ENCODE measurements at places on chromosomes 11 and 22.
A peak's percentile ranks its signal among the peaks of the same experiment; 100 is the strongest.

- peak; percentile 50 for DNase-seq
Observed at GRCh38 chr11:11416502-11416901, 63.5 kb upstream of the CSNK2A3 start.

GRCh38 chr11:33172996-33173395 is 11.7 kb upstream of the CSTF3 start:
- peak; percentile 39 for DNase-seq

- DNase-seq, result no peak
Observed at GRCh38 chr22:31218565-31219262, 6.6 kb downstream of the LIMK2 start.

DNA sequence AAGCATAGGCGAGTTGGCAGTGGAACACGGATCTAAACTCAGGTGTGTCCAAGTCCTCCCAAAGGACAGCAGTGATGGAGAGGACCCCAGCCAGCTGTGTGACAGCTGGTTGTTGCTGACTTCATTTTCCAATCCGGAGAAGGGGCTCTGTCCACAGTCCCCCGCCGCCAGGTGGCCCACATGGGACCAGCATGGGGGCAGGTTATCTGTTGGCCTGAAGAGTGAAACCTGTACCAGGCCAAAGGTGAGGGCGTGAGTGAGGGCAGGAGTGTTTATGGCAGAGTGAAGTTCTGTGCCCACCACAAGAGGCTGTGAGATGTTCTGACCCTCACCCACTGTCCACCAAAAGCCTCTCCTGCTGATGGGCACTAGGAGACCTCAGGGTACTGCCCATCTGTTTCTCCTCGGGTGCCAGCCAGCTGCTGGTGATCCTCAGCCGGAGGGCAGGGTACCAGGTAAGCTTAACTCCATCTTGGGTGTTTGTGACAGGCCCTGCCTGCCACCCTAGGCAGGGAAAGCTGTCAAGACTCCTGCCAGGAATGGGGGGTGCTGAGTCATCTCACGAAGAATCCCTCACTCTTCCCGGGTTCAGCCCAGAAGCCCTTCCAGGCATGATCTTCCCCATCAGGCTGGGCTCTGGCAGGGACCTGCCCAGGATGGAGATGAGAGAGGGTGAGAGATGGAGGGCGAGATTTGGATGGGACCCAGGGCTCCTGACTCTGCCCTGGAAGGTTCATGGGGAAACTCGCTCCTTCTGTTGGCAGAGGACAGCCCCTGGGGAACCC is 15.5 kb upstream of the TAB1 start:
- no peak for DNase-seq

DNA sequence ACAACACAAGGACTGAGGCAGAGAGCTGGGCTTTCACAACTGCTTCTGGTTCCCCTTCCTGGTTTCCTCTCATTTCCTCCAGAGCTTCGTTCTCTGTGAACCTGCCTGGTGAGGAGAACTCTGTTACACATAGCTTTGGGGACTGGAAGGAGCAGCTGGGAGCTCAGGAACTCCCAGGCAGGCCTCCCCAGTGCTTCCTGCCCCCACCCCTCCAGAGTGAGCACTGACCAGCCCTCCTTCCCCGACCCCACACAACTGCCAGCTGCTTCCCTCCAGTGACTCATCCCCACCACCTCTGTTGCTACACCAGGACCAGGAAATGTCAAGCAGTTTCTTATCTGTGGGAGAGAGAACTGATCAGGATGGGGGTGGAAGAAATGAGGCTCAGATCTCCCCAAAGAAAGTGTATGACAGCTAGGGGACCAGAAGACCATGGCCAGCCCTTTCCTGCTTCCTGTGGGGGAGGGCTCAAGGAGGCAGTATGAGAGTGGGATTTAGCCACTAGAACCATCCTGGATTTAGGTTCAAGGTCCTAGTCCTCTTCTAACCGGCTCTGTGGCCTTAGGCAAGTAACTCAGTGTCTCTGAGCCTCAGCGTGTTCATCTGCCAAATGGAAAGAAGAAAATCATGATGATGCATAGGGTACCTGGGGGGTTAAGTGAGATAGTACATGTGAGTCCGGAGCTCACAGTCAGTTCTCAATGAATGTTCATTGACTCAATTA is 4.5 kb upstream of the TP53I11 start:
- peak; percentile 85 for DNase-seq

- DNase-seq, result no peak
Observed at GRCh38 chr11:107252429-107253161, 205.0 kb downstream of the CWF19L2 start.

DNA sequence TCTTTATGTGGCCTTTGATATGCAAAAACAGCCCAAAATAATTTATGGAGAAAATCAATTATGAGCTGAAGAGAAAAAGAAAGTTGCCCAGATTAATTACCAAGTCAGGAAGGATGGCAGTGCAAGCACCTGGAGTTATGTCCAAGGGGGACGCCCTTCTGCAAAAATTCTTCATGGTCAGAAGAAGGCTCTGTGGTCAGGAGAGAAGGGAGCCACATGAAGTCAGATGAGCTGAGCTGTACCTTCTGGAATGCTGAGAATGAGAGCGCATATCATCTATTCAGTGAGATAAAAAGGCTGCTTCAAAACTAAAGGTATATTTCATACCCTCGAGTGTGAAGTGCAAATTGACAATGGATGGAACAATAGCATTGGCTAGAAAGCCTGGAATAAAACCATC is 607.4 kb downstream of the NTM start:
- DNase-seq, result peak; percentile 19

DNA sequence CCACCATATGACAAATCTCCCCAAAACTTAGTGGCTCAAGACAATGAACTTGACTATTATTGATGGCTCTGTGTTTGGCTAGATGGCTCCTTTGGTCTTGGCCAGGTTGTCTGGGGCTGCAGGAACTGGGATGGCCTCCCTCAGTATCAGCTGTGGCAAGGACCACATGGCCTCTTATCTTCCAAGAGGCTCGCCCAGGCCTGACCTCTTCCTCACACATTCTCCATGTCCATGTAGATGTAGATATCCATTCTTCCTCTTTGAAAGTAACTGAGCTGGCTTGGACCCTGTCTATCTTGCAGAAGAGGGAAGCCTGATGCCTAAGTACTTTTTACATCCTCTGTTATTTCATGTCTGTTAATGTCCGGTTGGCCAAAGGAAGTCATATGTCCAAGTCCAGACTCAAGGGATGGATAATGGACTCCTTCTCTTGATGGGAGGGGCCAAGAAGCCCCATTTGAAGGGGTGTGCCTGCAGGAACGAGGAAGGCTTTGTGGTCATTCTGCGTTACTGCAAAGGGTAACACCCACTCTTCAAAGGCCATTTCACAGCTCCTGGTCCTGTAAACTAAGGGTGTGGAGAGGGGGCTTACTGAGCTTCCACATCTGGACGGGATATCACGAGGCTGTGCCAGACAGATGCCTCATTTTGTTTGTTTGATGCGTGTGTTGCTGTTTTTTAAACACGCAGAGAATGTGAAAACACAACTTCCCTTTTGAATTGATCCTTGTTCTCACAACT is 87.1 kb downstream of the GRIK4 start:
- no peak for DNase-seq

GRCh38 chr22:46112405-46112804 is 37.9 kb upstream of the PPARA start:
- DNase-seq, result peak; percentile 4

GRCh38 chr11:57406337-57406904 is 16.0 kb upstream of the PRG2 start:
- DNase-seq, result peak; percentile 60

- no peak for DNase-seq
Observed at GRCh38 chr11:126538071-126538470, 182.6 kb downstream of the ST3GAL4 start.

All from fibroblast of mammary gland (primary cell).